MM.1S (cell line): ENCODE measurements at places on chromosomes 2 and 18.

DNA sequence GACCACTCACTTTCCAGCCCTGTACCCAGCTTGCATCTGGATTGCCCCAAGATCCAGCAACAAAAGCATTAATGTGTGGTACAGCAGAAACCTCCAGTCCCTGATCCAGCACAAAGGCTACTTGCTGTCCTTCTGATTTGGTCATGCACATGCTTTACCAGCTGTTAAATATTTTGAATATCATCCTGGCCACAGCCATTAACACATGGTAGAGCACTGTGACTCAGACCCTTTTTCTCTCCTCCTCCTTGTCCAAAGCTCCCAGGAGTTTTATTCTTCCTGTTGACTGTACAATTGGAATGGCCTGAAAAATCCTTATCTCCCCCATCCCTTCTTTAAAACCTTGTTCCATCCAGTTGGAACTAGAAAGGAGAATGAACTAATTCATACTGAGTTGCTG lies 419.7 kb upstream of the TNP1 start:
- no peak for DNase-seq

DNA sequence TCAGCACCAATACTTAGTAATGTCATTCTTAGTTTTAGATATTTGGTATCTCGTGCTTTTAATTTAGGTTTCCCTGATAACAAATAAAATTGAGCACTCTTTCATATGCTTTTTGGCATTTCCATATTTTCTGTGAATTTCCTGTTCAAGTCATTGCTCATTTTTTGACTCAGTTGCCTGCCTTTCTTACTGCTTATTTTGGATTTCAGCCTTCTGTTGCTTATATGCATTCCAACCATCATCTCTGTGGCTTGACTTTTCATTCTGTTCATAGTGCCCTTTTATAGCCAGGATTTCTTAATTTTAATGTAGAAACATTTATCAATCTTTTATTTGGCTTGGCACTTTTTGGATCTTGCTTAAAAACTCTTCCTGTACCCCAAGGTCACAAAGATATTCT lies 14.5 kb upstream of the KIF3C start:
- DNase-seq: no peak

DNA sequence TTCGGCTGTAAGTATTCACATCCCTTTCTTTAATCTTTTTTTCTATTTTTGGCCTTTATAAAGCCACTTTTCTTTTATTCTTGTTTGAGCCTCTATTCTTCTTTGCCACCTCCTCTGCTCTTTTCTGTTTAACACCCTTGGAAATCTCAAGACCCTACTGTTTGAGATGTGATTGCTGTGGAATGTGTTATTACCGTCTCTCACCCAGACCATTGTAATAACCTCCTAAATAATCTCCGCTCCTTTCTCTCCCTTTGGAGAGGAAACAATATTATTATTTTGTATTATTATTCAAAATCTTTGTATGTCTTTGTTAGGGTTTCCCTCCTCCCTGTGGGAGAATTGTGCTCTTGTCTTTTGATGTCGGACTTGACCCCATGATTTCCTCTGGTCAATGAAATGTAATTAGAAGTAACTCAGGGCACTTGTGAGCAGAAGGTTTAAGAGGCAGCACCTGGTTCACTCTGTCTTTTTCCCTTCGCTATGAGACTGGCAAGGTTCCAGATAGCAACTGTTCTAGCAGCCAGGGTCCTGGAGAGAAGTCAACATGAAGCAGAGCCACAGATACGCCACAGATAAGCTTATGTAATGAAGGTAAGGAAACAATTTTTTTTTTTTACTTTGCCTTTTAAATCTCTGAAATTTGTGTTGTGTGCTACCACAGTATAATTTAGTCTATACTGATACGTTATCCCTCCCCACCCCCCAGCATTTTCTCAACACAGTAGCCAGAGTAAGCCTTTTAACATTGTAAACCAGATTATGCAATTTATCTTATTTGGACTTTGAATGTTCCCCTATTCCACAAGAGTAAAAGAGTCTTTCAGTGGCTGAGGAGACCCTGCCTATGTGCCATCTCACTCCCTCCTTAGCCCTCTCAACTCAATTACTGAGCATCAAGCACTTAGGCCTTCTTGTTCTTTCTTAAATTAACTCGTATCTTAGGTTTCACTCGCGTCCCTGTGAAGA lies 601.2 kb upstream of the ZNF804A start:
- no peak for DNase-seq

DNA sequence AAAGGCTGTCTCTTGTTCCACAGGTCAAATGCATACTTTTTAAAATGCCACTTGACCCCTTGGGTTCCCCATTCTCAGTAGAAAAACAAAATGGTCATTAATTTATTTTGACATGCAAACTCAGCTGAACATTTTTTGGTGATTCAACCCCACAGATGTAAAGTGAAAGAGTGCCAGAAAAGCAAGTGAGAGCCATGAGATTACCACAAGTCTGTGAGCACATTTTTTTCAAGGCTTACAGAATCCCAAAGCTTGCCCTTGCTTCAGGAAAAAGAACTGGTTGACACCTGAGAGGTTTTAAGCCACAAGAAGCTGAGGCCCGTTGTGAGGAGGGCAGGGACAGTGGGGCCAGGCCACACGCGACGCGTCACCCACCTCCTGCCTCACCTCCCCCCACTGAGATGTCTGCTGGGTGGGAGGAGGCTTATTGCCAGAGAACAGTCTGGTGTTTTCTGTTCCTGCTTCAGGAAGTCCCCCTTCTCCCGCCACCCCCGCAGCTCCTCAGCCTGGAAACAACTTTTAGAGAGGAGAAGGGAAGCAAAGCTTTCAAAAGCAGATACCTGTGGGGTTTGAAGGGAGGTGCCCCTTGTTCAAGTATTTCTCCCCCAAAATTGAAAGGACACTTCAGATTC lies 70.4 kb upstream of the CYP1B1 start:
- no peak for DNase-seq

- DNase-seq: no peak
Observed at GRCh38 chr2:149125031-149125725, 86.7 kb downstream of the LYPD6B start.

GRCh38 chr18:70021043-70021442 lies 73.4 kb upstream of the CD226 start:
- no peak for DNase-seq

DNA sequence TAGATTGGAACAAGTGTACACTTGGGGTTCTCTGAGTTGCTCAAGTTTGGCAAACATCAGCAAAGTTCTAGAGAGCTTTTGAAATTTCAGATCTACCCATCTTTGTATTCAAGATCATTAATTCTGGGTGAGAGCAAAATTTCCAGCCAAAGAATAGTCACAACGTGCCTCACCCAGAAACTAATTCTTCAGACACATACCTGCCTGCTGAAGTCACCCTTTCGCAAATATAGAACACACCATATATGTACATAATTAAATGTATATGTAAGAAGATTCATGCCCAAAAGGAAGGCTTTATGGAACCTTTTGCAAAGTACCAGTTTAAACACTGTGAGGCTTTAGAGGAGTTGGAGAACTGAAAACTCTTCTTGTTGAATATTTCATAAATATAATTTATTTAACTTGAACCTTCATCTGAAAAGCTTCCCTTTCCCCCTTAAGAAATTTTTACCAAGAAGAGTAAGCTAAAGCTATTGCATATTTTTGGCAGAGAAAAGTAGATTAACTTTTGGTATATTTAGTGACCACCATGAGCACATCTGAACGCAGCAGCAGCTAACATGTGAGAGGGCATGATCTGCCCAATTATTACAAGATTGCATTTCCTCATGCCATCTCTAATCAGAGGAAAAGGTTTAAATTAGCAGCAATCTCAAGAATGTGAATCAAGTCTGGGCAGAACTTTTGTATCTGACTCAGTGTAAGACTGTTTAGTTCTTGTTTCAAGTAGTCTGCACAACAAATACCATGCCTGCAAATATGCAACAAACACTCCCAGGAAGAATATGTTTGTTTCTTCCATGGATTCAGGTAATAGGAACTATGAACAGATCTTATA lies 8.2 kb downstream of the RND3 start:
- no peak for DNase-seq

DNA sequence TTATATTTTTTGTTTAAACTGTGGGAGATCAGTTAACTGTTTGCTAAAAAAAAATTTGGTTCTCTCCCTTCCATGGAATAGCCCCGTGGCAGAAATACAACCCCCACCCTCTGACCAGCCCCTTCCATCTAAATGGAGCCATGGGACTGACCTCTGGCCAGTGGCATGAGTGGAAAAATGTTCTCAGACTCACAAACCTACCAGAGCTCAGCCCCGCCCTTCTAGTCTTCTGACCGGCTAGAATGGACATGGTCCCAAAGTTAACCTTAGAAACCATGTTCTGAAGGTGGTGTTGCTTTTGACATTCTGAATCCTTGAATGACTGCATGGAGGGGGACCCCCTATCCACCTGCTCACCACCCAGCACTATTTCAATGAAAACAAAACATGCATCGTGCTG lies 1.3 kb upstream of the CHRNA1 start:
- no peak for DNase-seq

- no peak for DNase-seq
Observed at GRCh38 chr18:11996190-11996754, 15.0 kb downstream of the IMPA2 start.

GRCh38 chr2:96308248-96308647 lies 2.9 kb upstream of the SNRNP200 start:
- no peak for DNase-seq

- DNase-seq: no peak
Observed at GRCh38 chr2:70529610-70530009, 24.0 kb downstream of the TGFA start.

- DNase-seq: no peak
Observed at GRCh38 chr2:28319118-28320008, 73.3 kb upstream of the FOSL2 start.

DNA sequence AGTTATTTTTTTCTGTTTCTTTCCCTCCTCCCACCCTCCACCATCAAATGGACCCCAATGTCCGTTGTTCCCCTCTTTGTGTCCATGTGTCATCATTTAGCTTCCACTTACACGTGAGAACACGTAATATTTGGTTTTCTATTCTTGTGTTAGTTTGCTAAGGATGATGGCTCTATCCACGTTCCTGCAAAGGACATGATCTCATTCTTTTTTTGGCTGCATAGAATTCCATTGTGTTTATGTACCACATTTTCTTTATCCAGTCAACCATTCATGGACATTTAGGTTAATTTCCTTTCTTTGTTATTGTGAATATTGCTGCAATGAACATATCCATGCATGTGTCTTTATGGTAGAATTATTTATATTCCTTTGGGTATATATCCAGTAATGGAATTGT lies 91.3 kb upstream of the TNP1 start:
- DNase-seq: no peak

DNA sequence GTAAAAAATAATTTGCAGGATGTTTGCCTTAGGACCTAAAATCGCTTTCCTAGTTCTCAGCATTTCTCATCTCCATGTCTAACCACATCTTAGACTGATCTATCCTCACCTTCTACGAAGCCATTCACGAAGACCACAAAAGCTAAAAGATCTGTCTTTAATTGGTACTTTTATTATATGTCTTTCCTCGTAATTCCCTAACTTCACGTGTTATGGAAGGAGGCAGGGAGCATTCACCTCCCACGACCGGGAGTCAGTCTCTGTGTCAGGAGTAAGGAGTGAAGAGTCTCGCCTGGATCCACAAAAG lies 1.6 kb downstream of the DLGAP1 start:
- DNase-seq: no peak

DNA sequence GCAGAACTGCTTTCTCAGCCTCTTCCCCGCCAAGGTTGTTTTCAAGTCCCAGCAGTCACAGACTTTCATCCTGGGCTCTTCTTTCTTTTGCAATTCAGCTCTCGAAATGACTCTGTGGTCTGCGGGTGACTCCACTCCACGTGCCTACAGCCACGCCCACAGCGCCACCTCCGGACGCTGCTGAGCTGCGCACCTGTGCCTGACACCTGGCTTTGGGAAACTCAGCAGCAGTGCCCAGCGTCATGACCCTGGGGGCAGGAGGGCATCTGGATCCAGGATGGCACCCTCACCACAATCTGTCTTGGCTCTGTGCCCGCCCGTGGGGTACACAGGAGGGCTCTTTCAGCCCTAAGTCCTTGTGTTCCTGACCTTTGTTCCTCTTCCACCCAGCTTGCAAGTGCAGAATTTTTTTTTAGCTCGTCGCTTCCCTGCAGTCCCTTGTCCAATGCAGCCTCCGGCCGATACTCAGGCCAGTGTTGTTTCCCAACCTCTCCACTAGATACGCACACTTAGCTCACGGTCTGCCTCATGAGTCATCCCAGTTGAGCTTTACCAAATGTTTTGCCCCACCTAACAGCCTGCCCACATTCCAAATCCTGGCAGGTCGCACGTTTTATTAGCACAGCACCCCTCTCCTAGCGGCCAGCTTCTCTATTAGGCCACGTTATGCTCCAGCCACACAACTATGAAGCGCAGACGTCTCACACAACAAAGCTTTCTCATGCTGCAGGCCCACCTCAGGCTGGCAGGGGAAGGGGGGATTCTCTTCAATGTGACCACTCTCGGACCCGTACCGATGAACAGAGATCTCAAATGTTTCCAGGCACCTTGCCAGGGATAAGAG lies 6.5 kb upstream of the CAPN10 start:
- DNase-seq: peak; percentile 90

- DNase-seq: no peak
Observed at GRCh38 chr2:99509387-99509786, 19.6 kb upstream of the REV1 start.

- DNase-seq: no peak
Observed at GRCh38 chr18:37409878-37410277, 155.7 kb downstream of the CELF4 start.

DNA sequence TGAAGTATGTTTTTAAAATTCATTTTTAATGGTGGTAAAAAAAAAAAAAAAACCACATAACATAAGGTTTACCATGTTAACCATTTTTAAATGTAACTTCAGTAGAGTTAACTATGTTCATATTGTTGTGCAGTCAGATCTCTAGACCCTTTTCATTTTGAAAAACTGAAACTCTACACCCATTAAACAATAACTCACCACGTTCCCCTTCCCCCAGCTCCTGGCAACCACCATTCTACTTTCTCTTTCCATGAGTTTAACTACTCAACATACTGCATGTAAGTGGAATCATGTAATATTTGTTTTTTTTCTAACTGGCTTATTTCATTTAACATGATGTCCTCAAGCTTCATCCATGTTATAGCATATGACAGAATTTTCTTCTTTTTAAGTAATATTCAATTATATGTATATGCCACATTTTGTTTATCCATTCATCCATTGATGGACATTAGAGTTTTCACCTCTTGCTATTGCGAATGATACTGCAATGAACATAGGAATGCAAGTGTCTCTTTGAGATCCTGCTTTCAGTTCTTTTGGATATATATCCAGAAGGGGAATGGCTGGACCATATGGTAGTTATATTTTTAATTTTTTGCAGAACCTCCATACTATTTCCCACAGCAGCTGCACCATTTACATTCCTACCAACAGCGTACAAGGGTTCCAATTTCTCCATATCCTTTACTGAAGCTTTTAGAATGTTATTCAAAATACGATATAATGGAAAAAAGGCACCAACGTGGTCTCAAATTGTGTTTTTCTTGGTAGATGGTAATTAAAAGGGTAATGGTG lies 91.0 kb downstream of the SPTBN1 start:
- DNase-seq: peak; percentile 14
